ENCODE measurements at places on chromosomes 3 and 15.

GRCh38 chr15:66069751-66070150, 183.8 kb downstream of the MEGF11 start:
- no peak for DNase-seq

- no peak for DNase-seq
These were observed 97.7 kb downstream of the RPL39L start for GRCh38 chr3:187041362-187042307.

- no peak for DNase-seq
These were observed 60.3 kb downstream of the MAP6D1 start for GRCh38 chr3:183764847-183765731.

- no peak for DNase-seq
These were observed 131.5 kb upstream of the ALCAM start for GRCh38 chr3:105235221-105235620.

DNA sequence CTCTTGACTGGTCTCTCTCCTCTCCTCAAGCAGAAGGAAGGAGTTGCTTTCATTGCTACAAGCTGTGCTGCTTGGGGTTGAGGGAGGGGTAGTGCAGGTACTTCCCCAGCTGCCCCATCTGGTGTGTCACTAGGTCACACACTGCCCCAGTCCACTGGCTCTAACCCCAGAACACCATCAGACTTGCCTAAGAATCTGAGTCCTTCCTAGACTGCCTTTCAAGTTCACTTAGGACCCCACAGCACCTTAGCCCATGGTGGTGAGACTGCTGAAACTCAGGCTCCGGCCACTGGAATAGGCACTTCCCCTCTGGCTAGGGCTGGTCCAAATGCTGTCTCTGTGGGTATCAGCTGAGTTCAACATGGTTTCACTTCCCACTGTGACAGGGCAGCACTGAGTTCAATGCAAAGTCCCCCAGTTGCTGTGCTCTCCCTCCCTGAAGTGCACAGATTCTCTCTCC, 279.7 kb upstream of the GOLGA6L4 start:
- no peak for DNase-seq

DNA sequence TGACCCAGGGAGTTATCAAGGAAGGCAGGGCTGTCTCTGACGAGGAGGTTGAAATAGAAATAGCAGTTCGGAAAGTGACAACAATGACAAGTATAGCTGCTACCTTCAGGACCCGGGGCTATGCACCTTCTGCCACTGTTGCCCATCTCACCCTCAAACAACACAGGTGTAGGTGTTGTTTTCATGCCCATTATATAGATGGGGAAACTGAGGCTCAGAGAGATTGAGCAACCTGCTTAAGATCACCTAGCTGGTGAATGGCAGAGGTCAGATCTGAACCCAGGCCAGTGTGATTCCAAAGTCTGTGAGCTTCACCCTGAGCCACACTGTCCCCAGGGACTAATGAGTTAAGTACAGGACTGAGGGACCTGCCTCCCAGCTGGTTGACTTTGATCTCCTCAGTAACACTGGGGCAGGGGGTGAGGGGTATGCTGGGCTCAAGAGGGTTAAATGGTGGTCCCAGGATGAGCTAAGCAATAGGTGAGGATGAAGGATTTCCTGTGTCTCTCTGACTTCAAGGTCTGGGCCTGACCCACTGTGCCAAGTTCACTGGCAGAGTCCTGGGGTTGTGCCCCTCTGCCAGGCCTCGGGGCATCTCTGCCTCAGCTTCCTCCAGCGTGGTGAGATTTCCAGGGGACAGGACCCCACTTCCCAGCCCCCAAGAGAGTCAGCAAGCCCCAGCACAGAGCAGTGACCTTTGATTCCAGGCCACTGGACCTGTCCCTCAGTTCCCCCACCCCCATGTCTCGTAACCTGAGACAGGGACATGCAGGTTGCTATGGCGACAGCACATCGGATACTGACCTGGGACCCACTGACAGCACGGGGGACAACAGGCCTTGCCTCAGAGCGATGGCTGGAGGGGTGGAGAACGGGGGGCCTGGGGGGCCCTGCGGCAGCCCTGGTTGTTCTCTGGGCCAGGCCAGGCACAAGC, 35.0 kb downstream of the ATP2B2 start:
- DNase-seq = no peak

GRCh38 chr3:68103811-68104210, 449.4 kb upstream of the SUCLG2 start:
- no peak for DNase-seq

- no peak for DNase-seq
These were observed 58.1 kb downstream of the ATP10A start for GRCh38 chr15:25805031-25805430.

GRCh38 chr15:92831336-92831654, 68.8 kb upstream of the CHD2 start:
- DNase-seq = no peak

GRCh38 chr3:49724586-49724985, 835 bp upstream of the GMPPB start:
- no peak for DNase-seq

DNA sequence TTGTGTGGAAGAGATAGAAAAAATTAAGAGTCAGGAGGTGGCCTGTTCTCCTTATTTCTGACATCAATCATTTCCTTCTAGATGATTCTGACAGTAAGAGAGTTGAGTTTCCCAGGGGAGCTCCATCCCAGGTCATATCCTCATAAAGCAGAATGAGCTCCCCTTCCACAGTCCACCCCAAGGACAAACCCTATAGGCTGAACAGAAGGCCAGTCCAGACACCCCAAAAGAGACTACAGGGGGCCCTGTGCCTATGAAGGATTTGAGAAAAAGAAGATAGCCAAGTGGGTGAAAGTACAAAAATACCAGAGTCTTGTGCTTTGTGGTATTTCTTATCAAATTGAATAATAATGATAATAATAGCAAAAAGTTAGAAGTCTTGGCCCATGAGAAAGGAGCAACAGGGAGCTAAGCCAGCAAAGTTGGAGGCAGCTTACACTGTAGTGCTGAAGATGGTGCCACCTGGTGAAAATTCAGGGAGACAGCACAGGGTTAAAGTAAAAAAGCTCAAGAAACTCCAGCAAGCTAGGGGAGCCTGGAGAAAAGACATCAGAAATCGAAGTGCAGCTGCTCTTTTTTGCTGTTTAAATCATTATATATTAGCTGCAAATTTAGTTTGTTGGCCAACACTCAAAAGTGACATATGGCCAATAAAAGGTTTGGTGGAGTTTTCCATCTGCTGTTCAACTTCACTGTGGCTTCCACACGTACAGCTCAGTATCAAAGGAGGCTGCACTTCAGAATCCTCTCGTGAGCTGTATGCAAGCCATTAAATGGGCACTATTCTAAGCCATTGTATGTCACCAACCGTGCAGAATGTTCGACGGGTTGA, 35.8 kb upstream of the SLC24A5 start:
- DNase-seq = no peak

DNA sequence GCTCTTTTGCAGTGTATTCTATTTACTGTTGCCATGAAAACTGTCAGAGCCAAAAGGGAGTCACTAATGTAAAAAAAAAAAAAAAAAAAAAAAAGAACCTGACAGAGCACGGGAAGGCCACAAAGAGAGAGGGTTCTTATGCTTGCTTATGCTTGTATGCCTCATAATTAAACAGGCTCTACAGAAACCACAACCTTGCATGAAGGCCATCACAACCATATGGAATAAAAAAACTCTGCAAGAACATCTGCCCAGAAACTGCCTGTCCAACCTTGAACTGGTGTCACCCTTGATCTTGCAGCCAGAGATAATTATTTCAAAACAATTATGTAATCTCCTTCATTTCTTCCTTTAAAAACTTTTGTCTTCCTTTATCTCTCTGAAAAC, 50.1 kb downstream of the CFAP20DC start:
- DNase-seq = no peak

GRCh38 chr15:40344631-40345120, 3.9 kb upstream of the CCDC9B start:
- DNase-seq = peak; percentile 17

DNA sequence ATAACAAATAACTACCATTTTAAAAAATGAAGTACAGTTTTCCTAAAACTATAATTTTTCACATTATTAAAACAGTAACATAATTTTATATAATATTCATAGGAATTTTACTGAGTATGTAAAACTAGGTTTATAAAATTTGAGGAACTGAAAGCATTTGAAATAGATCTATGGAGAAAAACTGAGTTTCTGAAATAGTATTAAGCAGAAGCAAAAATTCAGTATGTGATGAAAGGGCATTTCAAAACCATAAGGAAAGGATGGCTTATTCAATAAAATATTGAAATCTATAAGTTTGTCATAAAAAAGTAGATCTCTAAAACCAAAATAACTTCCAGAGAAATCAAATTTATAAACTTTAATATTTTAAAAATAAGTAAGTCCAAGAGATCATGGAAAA, 53.4 kb downstream of the GBE1 start:
- no peak for DNase-seq

DNA sequence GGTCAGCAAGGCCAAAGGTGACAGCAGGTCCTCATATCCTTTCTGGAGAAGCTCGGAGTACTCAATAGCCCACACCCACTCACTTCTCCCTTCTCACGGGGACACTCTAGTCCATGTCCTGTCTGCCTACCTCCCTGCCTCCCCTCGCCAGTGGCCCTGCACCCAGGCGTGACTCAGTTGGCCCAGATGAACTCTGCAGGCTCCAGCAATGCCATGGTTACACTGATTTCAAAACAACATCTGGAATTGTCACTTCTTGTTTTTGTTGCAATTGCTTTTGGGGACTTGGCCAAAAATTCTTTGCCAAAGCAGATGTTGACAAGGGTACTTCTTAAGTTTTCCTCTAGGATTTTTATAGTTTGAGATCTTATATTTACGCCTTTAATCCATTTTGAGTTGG, 13.0 kb downstream of the IL16 start:
- DNase-seq = no peak

GRCh38 chr3:2976212-2976611, 134.0 kb downstream of the IL5RA start:
- no peak for DNase-seq

- DNase-seq = no peak
These were observed 105.4 kb upstream of the CTDSPL start for GRCh38 chr3:37756311-37756710.

- no peak for DNase-seq
These were observed 8.1 kb upstream of the GNB5 start for GRCh38 chr15:52199271-52199670.

DNA sequence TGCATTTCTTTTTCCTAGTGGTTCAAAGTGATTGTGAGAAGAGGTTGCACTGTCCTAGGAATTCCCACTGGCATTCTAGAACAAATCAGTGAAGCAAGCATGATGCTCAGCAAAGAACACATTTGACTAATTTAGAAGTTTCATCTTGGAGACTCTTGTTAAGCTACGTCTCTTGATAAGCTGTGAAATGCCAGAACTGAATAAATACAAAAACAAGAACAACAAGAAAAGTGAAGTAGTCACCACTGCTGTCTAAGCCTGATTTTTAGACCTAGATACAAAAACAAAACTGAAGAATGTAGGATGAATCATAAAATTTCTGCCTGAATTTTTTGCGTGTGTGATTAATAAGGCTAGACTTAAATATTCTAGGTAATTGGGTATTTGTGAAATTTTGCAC, 1162.4 kb downstream of the TUSC7 start:
- no peak for DNase-seq

GRCh38 chr3:136162322-136162721, 33.8 kb downstream of the MSL2 start:
- no peak for DNase-seq

DNA sequence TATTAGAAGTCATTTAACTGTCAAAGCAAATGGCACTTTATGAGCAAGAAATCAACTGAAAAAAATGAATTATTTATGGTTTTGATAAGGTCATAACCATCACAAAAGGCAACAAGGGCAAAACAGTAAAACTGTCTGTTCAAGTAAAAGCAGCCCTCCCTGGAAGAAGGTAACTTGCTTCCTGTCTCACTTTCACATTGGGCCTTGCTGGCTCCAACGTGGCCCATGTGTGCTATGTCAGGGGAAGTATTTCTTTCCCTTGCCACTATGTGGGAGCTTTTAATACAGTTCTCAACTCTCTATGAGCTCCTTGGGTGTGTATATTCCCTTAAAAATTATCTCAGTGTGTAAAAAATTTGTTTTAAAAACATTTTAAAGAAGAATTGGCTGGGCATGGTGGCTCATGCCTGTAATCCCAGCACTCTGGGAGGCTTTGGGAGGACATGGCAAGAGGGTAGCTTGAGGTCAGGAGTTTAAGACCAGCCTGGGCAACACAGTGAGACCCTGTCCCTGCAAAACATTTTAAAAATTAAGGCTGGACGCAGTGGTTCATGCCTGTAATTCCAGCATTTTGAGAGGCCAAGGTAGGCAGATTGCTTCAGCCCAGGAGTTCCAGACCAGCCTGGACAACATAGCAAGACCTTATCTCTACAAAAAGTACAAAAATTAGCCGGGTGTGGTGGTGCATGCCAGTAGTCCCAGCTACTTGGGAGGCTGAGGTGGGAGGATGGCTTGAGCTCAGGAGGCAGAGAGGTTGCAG, 45.2 kb upstream of the TJP1 start:
- no peak for DNase-seq

DNA sequence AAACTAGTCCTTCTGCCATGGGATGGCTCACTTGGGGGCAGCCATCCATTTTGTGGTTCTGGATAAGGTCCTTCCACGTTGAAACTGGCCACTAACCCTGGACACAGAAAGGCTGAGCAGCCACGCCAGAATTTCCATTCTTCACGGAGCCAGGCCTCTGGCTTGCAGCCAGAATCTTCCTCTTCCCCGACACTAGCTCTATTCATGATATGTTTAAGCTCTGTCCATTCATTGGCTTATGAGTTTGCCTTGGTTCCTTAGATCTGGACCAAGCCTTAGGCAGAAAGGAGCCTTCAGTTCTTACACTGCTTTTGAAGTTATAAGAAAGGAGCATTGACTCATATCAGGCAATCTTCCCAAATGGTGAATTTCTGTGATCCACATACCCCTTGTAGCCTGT, 288.4 kb upstream of the GOLGA6L4 start:
- DNase-seq = no peak

- no peak for DNase-seq
These were observed 98.7 kb downstream of the CHDH start for GRCh38 chr3:53747559-53747958.

- DNase-seq = peak; percentile 38
These were observed 1264.3 kb upstream of the ALCAM start for GRCh38 chr3:104102386-104102785.

DNA sequence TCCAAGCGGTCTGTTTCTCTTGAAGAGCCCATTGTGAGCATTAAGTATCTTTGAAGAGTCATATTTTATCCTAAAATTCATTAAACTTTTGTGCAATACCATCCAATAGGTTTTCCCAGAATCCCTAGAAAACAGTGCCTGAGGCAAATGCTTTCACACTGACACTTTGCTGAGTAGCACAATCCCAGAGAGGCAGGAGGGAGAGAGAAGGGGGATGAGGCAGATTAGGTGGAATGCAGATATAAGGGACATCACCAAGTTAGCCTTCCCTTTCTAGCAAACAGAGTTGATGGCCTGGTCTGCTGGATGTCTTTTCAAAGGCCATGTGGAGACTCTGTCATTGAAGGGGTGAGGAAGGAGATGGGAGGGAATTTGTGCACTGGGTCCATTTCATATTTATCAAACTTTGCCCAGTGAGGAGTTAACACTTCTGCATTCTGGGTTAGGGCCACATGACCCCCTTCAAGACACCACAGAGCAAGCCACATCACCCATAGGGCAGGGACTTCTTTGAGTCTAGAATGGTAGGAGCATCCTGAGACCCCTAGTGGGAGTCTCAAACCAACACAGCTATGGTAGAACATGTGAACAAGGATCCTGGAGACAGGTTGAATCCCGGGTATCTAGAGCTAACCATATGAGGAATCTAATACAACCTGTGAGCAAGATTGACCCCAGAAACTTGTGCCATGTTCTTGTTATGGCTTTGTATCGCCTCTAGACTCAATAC, 32.0 kb upstream of the SEMA6D start:
- no peak for DNase-seq
